ENCODE measurements at places on chromosomes 5 and 9.

GRCh38 chr9:36902861-36903524 lies 131.1 kb downstream of the PAX5 start:
- no peak for DNase-seq

GRCh38 chr9:5286262-5286661 lies 18.3 kb downstream of the RLN2 start:
- no peak for DNase-seq

DNA sequence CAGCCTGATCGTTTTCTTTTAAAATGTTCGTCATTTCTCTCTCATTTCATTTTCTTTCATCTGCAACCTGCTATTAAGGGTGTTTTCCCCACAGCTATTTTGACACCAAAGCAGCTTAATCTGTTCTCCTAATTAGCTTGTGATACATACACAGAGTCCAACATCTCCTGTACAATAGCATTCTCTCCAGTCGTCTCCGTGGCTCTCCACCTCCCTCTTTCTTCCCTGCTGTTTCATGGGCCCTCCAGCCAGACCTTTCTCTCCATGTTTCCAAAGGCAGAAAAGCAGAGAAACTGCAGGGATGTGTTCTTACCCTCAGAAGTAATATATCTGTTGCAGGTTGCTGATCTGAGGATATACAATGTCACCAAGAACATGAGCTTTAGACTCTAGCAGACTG lies 88.8 kb upstream of the SPOCK1 start:
- no peak for DNase-seq

GRCh38 chr9:136147890-136148714 lies 29.4 kb upstream of the TMEM250 start:
- DNase-seq: no peak

GRCh38 chr9:112757282-112757883 lies 6.8 kb downstream of the SNX30 start:
- no peak for DNase-seq

DNA sequence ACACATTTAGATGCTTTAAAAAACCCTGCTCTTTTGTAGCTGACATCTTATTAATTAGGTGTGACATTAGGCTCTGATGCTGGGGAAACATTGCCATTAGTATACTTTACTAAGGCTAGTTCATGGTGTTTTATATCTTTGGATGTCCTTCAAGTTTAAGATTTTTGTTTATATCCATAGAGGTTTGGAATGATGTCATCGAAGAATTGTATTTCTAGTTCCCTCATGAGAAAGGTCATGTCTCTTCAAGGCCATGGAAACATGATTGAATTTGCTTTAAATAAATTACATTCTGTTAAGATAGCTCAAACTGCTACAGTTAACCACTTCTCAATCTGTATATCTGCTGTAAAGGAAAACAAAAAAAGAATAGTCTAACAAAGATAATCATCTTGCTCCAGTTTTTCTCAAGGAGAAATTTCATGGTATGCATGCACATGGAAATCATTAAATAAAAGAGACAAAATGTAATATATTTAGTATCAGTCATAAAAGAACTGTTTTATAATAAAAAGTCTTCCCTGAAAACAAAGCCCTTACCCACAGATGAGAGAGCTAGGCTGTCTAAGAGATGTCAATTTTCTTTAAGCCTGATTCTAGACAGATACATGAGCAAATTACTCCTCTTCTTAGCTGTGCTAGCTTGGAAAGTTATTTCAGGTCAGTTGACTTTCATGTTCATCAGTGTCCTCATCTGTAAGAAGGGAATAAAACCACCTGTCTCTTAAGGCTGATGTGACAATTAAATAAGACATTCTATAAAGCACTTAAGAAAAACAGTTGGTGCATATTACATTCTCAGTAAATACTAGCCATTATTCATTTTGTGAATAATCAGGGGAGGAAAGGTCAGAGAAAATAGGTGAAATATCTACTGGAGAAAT lies 25.0 kb upstream of the STARD4 start:
- DNase-seq: no peak

DNA sequence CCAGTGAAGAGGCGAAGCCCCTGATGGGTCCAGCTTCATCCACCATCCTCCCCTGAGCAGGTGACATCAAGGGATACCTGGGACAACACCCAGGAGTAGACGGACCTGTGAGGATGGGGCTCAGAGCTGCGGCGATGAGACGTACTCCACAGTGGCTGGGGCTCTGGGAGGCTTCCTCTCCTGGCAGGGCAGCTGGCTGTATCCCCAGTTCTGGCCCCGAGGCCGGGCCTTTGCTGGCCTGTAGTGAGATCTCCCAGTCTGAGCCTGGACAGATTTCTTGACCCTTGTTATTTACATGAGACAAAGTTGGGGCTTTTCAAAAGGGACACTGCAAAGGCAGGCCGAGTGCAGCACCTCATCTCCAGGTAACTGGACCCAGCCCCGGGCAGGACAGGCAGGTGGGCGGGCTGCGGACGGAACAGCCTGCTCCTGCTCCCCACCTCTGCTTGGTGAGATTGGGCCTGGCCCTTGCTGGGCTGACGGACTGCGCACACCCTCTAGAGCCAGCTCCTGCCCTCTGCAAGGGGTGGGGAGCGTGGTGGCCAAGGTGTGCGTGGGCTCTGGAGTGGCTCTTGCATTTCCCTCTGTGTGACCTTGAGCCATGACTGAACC lies 23.1 kb downstream of the IER5L start:
- no peak for DNase-seq

DNA sequence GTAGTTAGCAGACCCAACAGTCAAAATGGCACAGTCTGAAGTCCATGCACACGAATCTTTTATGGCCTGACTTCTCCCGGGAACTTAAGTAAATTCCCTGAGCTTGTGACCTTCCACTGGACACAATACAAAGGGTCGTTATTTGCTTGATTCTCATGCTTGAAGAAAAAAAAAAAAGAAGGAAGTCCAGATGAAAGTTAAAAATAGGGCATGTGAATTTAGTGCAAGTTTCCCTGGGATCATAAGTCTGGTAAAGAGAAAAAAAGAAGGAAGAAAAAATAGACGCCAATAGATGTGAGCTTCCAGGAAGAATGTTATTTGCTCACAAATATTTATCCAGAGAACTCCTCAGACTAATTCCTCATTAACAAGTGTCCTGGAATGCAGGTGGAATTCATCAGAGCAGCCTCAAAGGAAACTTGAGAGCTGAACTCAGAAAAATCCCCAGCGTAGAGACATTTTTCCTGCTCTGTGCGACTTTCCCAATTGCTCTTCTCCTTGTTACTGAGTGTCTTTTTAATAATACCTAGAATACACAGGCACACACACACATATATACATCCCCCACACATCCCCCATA lies 616.3 kb downstream of the EBF1 start:
- DNase-seq: no peak

DNA sequence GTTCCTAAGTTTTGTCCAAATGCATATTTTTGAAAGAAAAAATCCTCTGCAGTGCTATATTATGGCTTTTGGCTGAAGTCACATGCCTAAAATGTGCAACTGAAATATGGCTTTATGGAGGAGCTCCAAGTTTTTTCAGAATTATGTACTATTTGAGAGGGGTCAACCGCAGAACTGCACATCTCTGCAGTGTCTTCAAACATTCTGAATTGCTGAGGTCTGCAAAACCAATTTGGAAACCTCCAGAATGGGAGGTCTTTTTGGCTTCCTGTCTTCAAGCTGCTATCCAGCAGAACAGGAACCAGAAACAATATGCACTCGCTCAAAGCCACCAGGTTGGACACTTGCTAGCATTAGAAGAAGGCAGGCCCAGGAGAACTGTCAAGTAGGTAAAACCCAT lies 376.0 kb upstream of the PAPPA start:
- no peak for DNase-seq

- DNase-seq: no peak
Observed at GRCh38 chr5:131413605-131414559, 150.0 kb downstream of the CDC42SE2 start.

DNA sequence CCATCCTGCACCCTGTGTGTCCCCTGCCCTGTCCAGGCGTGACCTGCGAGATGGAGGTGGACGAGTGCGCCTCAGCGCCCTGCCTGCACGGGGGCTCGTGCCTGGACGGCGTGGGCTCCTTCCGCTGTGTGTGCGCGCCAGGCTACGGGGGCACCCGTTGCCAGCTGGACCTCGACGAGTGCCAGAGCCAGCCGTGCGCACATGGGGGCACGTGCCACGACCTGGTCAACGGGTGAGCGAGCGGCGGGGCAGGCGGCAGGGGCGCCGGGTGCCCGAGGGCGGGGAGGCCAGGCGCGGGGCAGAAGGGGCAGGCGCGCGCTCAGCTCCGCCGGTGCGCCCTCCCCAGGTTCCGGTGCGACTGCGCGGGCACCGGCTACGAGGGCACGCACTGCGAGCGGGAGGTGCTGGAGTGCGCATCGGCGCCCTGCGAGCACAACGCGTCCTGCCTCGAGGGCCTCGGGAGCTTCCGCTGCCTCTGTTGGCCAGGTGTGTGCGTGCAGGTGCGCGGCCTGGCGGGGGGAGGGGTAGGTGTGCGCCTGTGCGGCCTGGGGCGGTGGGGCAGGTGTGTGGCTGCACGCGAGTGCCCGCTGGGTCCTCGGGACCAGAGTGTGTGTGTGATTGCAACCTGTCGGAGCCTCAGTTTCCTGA lies 10.0 kb downstream of the CRB2 start:
- DNase-seq: no peak

DNA sequence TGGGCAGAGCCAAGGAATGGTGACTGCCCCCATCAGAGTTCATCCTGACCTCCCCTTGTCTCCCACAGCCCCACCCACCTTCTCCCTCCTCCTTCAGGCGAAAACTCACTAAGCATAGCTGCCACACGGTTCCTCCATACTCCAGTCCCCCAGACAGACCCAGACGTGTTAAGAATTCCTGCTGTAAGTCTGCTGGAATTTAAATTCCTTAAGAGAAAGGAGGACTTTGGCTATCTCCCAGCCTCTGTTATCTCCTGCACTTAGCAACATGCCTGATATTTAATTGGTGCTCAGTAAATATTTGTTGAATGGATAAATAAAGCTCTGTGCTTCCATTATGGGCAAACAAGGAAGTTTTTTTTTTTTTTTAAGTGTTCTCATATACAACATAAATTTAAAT lies 213.7 kb downstream of the RFK start:
- no peak for DNase-seq

DNA sequence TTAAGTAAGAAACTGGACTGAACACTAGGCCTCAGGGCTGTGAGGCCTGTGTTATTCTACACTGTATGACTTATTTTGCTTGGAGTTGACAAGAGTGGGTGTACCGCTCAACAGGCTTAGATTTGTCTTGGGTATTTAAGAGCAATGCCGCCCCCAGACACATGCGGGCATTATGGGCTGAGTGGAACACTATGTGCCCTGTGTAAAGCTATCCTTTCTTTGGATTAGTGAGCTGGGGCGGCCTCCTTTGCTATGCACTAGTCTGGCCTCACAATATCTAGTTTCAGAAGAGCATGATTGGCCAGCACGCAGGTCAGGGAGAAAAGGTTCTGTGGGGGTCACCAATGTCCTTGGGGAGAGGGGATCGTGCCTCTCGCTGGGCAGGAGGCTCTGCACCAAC lies 206.3 kb upstream of the GDNF start:
- DNase-seq: no peak

DNA sequence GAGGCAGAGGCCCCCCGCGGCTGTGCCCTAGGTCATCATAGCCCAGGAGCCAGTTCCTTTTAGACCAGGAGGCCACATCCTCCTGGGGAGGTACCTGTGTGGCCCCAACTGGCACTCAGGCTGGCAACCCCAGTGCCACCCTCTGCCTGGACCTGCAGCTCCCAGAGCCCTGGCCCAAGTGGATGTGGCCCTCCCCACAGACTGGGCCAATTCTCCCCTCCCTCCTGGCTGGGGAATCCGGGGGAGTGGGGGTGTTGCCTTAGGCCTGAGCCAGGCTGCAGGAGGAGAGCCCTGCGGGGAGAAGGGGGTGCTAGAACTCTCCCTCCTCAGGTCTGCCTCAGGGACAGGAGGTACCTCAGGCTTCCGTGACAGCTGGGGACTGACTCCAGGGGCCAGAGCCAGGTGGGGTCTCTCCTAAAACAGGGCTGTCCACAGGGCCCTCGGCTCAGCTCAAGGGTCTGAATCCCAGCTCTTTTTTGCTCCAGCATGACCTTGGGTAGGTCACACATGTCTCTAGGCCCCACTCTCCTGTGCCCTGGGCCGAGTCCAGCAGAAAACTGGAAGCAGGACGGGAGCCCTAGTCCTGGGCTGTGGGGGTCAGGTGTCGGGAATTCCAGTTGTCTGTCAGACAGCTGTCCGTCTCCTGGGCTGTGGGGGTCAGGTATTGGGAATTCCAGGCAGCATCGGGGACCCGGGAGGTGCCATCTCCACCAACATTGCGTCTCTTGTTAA lies 9.6 kb downstream of the DNLZ start:
- DNase-seq: no peak

GRCh38 chr5:9888501-9888901 lies 258.4 kb upstream of the TAS2R1 start:
- DNase-seq: no peak

GRCh38 chr5:172093965-172094364 lies 87.5 kb upstream of the FBXW11 start:
- DNase-seq: no peak

DNA sequence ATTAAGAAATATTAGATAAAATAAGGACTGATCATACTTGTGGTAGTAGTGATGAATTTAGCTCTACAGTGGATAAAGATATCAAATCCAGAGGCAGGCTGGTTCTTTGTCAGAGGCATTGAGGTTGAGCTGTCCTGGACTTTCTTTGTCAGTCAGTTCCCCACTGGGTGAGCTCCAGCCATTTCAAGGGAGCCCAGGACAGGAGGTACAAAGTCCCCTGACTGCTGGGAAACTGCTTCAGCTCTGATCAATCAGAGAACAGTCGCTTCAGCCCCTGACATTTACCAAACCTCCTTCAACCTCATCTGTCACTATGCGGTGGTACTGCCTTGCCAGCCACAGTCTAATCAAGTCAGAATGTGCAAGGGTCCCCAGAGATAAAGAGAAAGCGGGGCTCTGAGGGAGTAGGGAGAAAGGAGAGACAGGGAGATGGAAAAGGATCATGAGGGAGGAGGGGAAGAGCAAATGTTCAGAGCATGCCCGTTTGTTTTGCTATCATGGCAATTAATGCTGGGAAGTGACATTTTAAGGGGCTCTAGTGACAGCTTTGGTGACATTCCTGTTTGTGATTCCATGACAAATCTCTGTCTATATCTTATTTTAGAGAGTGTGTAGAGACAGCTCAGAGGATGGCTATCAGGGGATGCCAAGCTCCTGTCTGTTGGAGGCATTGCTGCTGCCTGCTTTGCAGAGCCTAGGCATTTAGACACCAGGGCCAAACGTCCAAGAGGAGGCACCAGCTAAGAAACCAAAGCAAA lies 223.2 kb downstream of the ASTN2 start:
- no peak for DNase-seq

DNA sequence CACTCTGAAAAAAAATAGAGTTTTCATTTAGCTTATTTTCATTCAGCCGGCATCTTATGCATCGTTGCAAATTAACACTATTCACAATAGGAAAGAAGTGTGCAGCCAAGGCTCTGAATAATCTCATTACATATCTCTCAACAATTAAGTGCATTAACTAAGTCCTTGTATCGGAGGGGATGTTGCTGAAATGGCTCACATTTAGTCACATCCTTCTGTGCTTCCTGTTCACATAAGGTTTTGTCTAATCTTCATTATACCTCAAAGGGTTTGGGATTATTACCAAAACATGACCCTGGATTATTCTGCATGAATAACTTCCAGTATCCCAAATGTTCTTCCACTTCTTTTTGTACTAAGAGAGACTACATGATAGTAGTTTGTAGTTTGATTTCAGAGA lies 278.0 kb upstream of the GRIA1 start:
- DNase-seq: no peak

- no peak for DNase-seq
Observed at GRCh38 chr5:2683720-2684119, 67.8 kb downstream of the IRX2 start.

- no peak for DNase-seq
Observed at GRCh38 chr5:34774139-34774538, 64.8 kb upstream of the TTC23L start.

- DNase-seq: no peak
Observed at GRCh38 chr5:179619776-179620175, 3.7 kb downstream of the HNRNPH1 start.
